Smooth muscle cell of the brain vasculature (primary cell): ENCODE measurements at places on chromosomes 5 and 9.

DNA sequence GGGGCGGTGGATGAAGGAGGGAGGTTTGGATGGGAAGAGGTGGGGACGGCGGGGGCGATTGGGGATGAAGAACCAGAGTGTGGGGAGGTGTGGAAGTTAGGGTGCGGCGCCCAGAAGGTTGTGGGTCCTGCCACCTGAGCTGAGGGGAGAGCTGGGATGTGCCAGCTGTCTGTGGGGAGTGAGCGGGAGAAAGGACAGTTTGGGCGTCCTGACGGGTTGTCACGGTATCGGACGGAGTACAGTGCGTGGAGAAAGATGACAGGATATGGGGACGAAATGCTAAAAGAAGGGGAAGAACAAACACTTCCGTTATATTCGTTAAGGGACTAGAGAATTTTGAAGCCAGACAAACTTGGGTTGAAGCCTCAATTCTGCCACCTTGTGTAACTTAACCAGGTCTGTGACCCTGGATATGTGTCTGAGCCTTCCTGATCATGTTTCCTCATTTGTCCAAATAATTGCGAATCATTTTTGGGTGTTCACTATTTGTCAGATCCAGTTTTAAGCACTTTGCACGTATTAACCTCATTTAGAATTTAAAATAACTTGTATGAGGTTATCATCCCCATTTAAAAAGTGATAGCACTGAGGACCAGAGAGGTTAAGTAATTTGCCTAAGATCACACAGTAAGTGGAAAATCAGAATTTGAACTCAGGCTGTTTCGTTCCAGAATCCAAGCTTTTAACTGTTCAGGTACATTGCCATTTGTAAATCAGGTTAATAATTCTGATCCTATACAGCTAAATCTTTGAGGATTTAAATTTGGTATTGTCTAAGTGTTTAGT is 689 bp downstream of the CNTRL start:
- DNase-seq, result no peak

DNA sequence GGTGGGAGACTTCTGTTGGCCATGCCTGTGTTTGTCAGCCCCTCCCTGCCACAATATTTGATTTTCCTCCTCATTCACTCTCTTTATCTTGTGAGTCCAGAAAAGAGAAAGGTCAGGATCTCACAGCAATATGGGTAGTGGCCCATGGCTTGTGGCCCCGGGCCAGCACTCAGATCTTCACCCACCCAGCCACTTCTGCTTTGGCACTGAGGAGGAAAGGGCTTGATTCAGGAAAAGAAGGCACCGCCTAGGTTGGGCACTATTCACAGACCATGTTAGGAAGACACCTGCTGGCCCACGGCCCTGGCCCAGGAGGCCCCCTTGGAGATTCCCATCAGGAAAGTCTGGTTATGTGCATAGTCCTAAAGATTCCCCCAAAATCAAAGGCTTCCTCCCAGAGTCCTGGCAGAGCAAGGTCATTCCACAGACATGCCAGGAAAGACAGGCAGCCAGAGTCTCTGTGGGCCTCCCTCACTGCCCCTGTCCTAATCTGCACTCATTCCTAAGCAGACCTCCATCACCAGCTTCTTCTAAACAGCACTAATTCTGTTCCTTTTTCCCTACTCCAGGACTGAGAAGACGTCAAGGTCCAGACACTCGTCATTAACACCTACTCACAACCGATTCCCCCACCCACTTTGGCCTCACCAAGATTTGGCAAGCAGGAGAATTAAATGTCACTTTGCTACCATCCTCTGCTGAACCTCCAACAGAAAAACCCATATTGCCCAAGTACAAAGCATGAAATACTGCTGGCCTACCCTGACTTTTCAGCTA is 179.3 kb downstream of the DEPDC1B start:
- DNase-seq, result no peak

- no peak for DNase-seq
These were observed 187.1 kb downstream of the SPOCK1 start for GRCh38 chr5:137312011-137312410.

DNA sequence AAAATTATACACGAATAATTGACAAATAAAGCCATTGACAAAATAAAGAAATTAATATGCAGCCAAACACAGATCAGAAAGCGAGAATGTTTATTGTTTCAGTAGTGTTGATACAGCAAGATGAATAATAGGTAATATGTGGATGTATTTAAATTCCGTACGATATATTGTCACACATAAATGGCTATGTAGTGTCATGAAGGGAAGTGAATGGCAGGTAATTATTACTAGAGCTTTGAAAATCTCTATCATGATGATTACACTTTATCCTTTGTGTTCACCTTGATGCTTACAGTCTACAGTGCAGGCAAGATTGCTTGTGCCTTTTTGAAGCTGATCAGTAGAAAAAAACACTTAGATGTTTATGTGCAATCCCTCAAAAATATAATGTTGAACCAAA is 23.3 kb upstream of the CDH10 start:
- DNase-seq, result no peak

- DNase-seq, result no peak
These were observed 147.6 kb downstream of the SV2C start for GRCh38 chr5:76230711-76231285.

DNA sequence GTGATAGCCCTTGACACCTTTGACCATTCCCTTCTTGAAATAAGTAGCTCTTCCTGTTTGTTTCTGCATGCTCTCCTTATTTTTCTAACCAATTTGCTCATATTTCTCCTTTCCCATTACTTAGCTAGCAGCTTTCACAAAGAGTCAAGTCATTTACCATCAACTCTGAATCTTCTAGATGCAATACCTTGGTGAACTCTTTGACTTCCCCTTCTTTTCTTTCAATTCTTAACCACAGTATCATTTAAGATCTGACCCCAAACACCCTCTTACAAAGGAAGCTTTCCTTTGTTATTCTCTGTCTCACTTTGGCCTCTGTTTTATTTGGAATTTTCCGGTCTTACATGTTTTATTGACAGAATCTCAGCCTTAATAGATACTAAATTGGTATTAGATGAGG is 14.0 kb downstream of the NFX1 start:
- DNase-seq, result no peak

DNA sequence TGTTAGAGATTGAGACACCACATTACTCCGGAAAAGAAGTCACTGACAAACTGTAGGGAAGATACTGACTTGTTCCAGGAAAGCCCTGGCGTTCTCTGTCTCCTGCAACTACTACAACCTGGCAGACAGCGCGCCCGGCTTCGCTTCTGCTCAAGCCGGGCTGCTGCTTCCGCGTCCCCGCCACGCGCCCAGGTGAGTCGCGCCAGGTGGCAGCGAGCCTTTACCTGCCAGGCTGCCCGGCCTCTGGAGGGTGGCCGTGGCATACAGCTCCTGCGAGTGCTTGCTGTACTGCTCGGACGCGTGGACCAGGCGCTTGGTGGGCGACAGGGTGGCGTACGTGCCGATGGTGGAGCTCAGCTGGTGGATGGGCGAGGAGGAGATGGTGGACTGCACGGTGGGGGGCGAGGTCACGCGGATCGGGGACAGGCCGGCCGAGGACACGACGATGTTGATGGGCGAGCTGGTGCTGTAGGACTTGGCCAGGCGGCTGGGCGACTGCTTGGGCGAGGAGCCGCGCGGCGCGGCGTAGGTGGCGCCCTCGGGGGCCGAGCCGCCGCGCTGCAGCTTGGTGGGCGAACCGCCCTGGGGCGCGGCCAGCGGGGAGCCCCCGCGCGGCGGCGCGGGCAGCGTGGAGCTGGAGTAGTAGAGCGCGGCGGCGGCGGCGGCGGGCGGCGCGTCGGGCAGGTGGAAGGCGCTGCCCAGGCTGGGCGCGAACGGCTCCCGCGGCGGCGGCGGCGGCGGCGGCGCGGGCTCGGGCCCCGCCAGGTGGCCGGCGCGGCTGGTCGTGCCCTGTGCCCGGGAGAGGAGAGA is 519.6 kb downstream of the CTNND2 start:
- DNase-seq, result no peak

DNA sequence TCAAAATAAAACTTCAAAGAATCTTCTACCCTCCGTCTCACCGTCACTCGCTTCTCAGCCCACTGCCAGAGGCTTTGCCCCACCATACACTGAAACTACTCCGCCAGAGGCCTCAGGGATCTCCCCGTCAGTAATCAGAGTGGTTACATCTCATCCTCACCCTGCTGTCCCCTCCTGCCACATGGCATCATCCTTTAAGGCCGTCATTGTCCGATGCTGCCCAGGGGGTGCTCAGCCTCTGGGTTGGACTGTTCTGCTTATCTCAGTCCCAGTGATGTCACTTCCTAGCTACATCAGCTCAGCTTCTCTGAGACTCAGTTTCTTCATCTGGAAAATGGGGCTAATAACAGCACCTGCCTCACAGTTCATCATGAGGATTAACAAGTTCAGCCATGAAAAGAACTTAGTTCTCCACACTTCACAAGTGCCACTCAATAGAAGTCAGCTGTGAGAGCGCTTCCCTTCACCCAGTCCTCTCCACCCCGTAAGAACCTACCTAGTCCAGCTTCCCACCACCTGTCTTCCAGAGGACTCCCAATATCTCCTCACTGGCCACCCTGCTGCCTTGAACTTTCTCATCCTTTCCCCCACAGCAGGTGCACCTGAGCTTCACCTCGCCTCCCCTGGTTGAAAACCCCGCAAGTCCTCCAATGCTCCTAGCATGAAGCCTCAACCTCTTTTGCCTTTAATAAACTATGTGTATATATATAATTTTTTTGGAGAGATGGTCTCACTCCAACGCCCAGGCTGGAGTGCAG is 2.8 kb upstream of the IL3 start:
- no peak for DNase-seq

DNA sequence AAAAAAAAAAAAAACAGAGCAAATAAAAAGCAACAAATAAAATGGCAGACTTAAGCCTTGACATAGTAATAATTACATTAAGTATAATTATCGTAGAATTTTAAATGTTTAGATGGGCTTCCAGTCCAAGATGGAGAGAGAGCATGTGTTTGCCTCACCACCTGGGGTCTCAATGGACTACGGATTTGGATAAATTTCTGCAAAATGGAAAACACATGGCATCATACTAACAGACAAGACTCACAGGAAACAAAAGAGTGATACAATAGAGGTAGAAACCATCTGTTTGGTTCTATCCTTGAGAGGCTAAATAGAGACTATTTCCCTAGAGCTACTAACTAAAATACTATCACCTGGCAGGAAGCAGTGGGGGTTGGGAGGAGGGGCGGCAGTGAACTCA is 144.3 kb downstream of the MUSK start:
- no peak for DNase-seq

- DNase-seq, result no peak
These were observed 51.4 kb downstream of the SMARCA2 start for GRCh38 chr9:2066312-2067273.

DNA sequence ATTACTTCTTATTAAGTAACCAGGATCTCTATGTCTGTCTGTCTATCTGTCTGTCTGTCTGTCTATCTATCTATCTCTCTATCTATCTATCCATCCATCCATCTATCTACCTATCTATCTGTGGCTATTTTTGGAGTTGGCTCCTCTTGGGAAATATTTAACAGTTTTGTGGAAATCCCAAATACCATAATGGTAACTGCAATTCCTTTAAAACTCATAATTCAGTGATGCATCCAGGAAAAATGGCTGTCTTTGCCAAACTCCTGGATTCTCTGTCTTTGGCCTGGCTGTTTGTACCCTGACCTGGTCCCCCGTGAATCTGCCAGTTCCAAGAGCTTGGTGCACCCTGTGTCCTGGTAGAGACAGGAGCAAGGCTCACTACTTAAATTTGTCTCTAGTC is 197.0 kb downstream of the PCSK1 start:
- DNase-seq, result no peak

DNA sequence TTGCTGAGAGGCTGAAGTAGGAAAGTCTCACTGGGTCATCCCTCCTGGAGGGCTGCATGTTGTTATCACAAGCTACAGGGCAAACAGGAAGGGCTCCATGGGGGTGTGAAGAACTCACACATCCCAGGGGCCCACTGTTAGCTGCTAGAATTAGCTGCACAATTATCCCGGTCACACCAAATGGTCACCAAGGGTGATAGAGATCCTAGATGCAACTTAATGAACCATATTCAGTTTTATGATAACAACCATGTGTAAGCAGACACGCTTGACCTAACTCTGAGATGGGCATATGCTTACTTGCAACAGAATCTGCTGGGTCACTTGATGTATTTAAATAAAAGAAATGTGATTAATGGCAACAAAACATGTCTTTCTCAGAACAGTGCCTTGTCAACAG is 143.5 kb upstream of the C6 start:
- no peak for DNase-seq

- no peak for DNase-seq
These were observed 1420.1 kb upstream of the ACO1 start for GRCh38 chr9:30964332-30964731.

DNA sequence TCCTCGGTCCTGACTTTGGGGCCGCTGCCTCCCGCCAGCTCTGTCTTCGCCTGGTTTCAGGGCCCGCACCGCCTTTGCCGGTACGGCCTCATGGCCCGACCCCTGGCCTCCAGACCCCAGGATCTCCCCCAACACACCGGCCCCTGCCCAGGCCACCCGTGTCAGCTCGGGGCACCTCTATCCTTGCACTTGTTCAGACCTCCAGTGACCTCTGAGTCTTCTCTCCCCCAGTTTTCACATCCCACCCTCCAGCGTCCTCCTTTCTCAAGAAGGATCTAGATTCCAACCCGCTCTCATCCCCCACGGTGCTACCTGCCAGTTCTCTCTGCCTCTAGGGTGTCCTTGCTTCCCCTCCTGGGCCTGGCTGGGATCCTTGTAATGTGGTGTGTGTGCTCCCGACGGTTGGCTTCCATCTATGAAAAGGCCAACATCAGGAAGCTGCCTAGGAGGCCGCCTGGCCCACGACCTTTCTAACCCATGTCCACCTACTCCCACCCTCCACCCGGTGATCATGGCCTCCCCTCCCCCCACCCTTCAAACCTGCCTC is 61.1 kb downstream of the SPATA31C2 start:
- DNase-seq, result no peak

GRCh38 chr5:56838409-56839039 is 23.2 kb downstream of the MAP3K1 start:
- no peak for DNase-seq

DNA sequence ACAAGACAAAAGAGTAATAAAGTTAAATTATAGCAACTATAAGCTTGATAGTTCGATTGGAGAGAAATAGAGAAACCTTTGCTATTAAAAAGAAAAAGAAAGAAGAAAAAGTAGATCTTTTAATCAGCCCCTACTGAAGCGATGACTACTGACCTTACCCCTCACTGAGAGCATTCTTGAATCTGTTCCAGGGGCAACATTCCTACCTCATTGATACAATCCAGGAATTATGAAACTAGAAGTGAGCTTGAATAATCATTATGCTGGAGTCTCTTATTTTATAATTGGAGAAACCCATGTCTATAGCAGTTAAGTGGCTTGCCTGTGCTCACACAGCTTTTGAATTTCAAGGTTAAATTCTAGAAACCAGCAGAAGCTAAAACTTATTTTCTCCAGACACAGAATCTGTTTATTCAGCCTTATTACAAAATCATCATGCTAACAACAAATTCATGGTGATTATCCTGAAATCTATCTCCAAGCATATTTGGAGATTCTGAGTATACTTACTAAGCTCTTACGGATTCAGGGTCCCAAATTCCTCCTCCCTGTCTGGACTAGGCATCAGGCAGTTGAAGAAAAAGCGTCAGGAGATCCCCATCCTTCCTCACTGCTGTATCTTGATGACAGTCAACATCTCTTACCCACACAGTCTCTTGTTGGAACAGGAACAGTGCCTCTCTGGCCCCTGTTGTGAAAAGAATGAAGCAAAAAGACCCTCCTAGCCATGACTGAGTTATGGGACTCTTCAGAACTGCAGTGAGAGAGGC is 547.6 kb upstream of the WWC1 start:
- no peak for DNase-seq
